B cell (primary cell): ENCODE measurements at places on chromosomes 12 and 14.

DNA sequence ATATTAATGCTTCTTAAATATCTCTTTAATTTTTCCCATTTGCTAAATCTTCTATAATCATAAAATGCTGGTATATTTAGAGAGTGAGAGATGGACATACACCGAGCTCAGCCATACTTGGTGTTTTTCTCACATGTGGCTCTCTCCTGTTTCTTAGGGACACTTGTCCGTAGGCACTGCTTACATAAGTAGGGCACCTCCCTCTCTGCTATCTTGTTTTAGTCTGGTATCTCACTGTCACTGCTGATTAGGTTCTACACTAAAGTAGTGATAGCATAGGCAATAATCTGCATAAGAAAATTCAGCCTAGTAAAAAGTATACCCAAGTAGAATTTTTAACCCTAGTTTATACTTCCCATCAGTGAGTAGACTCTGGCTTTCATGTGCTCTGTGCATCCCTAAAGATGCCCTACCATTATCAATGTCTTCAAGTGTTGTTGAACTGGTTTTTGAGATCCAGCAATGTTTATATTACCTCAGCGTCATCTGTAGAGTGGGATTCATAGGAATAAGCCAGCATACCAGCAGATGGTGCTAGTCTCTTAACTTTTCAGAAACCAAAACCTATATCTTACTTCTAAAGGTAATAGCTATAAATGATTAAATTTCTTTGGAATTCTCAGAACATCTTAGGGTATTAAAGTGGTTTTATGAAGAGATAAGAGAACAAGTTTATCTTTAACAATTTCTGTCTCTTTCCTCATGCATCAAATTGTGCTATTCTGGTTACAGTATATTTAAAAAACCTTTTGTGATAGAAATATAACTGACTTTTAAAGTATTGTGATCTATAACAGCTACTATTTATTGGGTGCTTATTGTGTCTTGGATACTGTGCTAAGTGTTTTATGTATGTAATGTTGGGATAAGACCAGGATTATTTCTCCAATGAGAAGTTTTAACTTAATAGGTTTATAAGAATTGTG is 32.9 kb downstream of the ARID2 start:
- H3K27me3 ChIP-seq: no peaks in the 10 kb centered on the region
- H3K36me3 ChIP-seq: no peaks in the 10 kb centered on the region
- no peak overlapping the region for H3K4me3 ChIP-seq

GRCh38 chr14:56552615-56553014 is 27.0 kb upstream of the TMEM260 start:
- H3K4me3 ChIP-seq: no peak overlapping the region
- no peak for DNase-seq
- H3K36me3 ChIP-seq: no peaks in the 10 kb centered on the region
- peaks cover 3% of the 10 kb centered on the region for H3K27me3 ChIP-seq

GRCh38 chr14:90556012-90556477 is 159.2 kb downstream of the CALM1 start:
- no peaks in the 10 kb centered on the region for H3K36me3 ChIP-seq
- no peaks in the 10 kb centered on the region for H3K4me1 ChIP-seq
- H3K27me3 ChIP-seq: no peaks in the 10 kb centered on the region
- no peak for DNase-seq
- H3K4me3 ChIP-seq: no peak overlapping the region

DNA sequence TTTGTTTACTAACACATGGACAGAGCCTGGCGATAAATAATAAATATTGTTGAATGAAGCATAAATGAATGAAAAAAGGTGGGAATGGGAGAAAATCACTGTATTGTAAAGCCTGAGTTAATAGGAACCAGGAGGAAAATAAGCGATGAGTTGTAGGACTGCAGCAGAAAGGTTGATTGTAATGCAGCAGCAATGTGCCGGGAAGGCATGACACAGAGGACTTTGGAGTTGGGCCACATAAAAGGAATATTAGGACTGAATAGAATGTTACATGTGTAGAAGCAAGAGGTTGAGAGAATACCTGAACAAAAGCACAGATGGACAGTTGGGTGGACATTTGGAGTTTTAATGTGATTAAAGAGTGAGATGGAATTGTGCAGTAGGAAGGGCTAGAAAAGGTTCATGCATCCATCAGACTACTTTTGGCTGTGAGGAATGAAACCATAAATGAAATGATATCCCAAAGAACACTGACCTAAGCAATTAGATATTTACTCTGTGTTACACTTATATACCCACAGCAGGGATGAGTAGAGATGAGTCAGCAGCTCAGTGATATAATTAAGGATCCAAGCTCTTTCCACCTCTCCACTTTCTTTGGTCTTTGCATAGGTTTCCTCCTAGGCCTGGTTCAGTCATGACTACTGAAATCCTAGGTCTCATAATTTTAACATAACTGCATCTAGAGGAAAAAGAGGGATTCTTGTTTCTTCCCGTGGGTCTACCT is 55.4 kb downstream of the CCER1 start:
- no peak for DNase-seq
- no peaks in the 10 kb centered on the region for H3K27me3 ChIP-seq
- H3K4me3 ChIP-seq: no peak overlapping the region
- H3K36me3 ChIP-seq: no peaks in the 10 kb centered on the region
- H3K27ac ChIP-seq: no peak overlapping the region
- no peaks in the 10 kb centered on the region for H3K4me1 ChIP-seq

DNA sequence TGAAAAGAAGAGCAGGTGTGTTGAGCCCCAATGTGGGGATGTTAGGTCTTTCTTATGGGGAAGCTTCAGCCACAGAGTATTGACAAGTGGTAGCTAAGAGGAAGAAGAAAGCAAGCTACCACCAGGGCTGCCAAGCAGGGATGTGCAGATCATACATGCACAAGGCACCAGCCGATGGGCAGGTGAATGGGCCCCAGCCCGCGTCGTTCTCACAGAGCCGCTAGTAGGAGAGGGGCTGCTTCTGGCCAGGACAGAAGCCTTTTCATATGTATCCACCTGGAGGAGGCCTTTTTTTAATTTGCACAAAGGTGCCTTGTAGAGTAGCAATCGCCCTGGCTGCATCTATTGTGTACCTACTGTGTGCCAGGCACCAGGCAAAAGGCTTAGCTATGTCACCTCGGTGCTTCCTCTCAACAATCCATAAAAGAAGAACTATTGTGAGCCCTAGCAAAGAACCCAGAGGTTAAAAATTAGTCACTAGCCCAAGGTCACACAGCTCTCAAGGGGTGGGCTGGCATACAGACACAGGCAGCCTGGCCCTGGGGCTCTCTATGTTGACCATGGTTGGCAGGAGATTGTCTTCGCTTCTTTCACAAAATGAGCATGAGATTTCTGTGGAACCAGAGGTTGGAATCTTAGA is 8.2 kb downstream of the NUAK1 start:
- no peak for DNase-seq
- no peaks in the 10 kb centered on the region for H3K4me1 ChIP-seq
- peaks cover 14% of the 10 kb centered on the region for H3K27me3 ChIP-seq
- no peak overlapping the region for H3K4me3 ChIP-seq

GRCh38 chr14:56219666-56220413 is 101.6 kb downstream of the PELI2 start:
- H3K4me3 ChIP-seq: no peak overlapping the region
- DNase-seq: no peak
- H3K4me1 ChIP-seq: no peaks in the 10 kb centered on the region
- no peaks in the 10 kb centered on the region for H3K27me3 ChIP-seq
- no peaks in the 10 kb centered on the region for H3K36me3 ChIP-seq

DNA sequence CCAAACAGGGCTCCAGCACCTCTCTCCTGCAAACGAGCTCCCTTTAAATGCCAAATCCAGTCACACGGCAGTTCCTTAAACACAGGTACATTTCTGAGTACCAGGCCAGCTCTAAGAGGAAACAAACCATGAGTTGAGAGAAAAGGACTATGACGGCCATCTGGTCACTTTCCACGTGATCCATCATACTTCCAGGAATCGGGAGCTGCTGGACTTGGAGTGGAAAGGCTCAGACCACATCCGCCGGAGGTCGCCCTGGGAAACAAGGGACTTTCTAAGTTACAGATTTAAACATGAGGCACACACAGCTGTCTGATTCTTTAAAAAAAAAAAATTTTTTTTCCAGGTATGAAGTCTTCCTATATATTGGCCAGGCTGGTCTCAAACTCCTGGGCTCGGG is 39.2 kb downstream of the ACADS start:
- DNase-seq: no peak
- H3K27me3 ChIP-seq: no peaks in the 10 kb centered on the region
- peaks cover 6% of the 10 kb centered on the region for H3K4me1 ChIP-seq
- no peak overlapping the region for H3K4me3 ChIP-seq

- H3K27me3 ChIP-seq: peaks cover 3% of the 10 kb centered on the region
- no peak for DNase-seq
- H3K4me1 ChIP-seq: no peaks in the 10 kb centered on the region
- H3K27ac ChIP-seq: no peak overlapping the region
- no peak overlapping the region for H3K4me3 ChIP-seq
Observed at GRCh38 chr12:52618866-52619265, 507 bp upstream of the KRT73 start.

DNA sequence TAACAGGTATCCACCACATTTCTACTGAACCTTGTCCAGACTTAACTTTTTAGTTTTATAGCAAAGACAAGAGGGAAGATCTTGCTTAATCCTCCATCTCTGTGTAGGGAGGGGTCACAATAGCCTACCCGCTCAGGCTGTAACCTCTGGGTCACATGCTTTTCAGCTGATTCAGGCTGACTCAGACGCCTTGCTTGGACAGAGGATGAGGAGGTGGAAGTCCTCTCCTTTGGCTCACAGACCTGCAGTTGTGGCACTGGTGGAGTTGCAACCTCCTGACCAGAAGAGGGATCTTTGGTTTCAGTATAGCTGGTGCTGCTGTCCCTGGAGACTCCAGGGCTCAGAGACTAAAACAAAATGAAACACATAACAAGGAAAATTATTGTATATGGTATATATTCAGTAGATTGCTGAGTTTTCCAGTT is 16.2 kb downstream of the ACIN1 start:
- no peak overlapping the region for H3K27ac ChIP-seq
- no peak for DNase-seq
- peaks cover 87% of the 10 kb centered on the region for H3K36me3 ChIP-seq
- no peaks in the 10 kb centered on the region for H3K4me1 ChIP-seq

DNA sequence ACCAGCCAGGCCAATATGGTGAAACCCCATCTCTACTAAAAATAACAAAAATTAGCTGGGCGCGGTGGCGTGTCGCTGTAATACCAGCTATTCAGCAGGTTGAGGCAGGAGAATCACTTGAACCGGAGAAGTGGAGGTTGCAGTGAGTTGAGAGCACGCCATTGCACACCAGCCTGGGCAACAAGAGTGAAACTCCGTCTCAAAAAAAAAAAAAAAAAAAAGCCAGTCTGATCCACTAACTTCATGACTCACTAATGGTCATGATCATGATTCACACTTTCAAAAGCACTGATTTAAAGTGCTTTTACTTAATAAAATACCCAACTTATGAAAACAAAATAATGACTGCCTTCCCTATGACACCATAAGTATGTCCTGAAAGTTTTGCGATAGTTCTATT is 38.4 kb upstream of the CPM start:
- H3K4me1 ChIP-seq: no peaks in the 10 kb centered on the region
- H3K27ac ChIP-seq: no peak overlapping the region
- no peak for DNase-seq

DNA sequence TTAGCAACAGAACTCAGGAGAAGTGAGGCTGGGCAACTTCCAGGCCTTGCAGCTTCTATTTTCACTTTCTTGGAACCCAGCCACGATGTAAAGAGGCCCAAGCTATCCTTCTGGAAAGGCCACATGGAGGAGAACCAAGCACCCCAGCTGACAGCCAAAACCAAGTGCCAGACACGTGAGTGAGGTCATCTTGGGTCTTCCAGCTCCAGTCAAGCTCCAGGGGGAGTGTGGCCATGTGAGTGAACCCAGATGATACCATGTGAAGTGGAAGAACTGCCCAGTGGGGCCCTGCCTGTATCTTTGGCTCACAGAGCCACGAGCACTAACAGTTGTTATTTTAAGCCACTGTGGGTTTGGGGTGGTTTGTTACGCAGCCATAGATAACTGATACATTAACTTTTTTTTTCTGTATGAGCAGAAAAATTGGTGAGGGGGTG is 126.8 kb upstream of the MAP1LC3B2 start:
- H3K4me1 ChIP-seq: no peaks in the 10 kb centered on the region
- no peak overlapping the region for H3K4me3 ChIP-seq
- no peak for DNase-seq
- no peaks in the 10 kb centered on the region for H3K27me3 ChIP-seq

DNA sequence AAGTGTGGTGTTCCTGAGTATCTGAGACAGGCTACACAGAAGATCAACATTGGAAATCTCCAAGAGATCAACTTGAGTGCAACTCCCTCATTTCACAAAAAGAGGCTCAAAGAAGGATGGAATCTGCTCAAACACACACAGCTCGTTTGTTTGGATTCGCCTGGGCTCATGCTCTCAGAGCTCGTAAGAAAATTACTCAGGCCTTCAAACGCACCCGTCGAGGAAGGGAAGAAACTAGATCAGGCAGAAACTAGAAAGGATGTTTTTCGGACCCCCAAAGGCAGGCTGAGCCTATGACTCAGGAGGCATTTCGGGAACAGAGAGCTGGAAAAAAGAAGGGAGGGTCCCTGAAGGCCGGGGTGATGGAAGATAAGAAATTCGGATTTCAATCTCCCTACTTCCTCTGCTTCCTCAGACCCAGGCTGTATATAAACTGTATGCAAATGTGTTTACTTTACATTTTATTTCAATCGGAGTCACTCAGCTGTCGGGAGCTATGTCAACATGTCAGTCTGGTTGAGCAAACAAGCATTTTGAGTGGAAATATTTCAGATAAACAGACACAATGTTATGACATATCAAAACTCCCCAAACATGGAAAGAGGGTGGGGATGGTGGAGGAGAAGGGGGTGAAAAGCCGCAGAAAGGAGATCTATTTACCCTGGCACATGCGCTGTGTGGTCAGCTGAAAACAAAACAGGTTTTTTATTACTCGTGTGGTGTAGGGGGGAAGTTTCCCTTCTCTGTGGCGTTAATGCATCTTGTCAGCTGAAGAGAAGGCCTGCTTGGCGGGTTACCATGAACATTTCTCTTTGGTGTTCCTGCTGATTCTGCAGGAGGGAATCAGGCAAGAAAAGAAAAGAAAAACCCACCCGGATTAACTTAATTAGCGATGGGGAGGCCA is 129.1 kb upstream of the TBX3 start:
- H3K27ac ChIP-seq: no peak overlapping the region
- H3K4me1 ChIP-seq: no peaks in the 10 kb centered on the region
- no peak for DNase-seq
- no peaks in the 10 kb centered on the region for H3K27me3 ChIP-seq

GRCh38 chr12:95066091-95066855 is 7.1 kb downstream of the NR2C1 start:
- H3K4me3 ChIP-seq: no peak overlapping the region
- H3K27ac ChIP-seq: no peak overlapping the region
- H3K36me3 ChIP-seq: peaks cover 2% of the 10 kb centered on the region
- no peak for DNase-seq
- no peaks in the 10 kb centered on the region for H3K27me3 ChIP-seq
- no peaks in the 10 kb centered on the region for H3K4me1 ChIP-seq
